ENCODE measurements at places on chromosomes 7 and 10.
A peak's percentile ranks its signal among the peaks of the same experiment; 100 is the strongest.

DNA sequence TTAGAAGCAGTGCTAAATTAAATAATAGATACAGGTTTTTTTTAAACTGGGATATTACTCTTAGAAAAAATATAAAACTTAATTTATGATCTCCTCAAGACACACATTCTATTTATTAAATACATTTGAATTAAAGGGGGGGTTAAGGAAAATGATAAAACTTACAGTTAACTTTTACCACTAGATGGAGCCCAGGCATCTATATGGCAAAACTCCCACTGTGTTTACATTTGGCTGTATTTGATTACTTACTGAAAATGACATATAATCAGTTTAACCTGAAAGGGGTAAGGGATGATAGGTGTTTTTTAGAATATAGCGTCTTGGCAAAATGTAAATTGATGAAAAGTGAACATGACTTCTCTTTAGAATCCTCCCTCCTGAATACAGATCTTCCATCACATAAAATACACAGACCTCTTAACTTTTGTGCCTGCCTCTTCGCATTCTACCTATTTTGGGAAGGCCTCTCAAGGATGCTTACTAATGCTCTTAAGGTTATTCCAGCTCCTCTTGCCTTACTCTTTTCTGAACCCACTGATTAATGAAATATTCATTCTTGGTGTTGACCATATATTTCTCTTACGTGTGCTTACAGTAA lies 235.7 kb downstream of the AGMO start:
- DNase-seq, result peak; percentile 6

DNA sequence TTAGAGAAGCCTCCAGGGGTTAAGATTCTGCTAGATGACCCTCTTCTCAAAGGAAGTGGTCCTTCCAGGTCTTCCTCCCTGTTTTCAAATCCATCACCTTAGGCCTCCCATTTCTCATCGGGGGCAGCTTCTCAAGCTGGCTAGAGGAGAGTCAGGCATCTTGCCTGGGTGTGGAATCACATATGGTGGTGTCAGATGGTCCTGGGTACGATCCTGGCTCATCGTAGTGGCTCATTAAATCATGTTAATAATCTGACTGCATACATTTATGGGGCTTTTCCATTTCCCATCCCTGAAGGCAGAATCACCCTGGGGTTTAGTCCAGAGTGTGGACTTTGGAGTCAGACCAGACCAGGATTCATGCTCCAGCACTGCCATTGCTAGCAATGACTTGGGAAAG lies 132.6 kb downstream of the RPS24 start:
- DNase-seq, result no peak

DNA sequence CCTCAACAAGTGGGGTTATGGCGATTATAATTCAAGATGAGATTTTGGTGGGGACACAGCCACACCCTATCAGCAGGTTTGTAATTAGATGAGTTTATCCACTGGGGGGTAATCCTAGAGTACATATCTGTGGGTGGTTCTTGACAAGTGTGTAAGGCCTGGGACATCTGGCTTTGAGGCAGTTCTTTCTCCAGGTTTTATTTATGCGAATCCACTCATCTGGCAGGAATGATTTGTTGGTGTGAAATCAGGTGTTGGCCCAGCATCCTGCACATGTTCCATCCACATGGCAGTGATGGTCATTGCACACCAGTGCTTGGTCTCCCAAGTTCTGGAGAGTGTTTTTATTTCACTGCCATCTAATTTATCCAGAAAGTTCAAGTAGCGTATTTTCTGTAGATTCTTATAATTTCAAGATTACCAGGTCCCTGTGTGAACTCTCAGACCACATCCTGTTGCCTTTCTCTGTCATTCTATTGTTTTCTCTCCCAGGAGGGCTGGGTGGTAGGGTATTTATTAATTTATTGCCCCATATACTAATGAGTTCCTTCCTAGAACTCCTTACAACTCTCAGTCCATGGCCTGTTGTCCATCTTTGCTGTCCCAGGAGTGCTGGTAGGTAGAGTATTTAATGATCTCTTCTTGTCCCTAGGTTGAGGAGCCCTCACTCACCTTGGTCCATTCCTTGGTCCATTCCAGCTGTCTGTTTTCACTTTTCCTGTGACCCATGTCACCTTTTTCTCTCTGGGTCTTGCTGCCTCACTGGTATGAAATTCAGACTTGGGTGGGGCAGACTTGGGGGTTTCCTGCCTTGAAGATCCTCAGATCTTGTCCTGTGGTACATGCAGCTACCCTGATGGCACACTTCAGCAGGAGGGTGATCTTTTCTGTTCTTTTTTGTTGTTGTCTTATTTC lies 10.4 kb downstream of the RALA start:
- DNase-seq, result no peak

GRCh38 chr7:78413568-78413967 lies 615.0 kb downstream of the PHTF2 start:
- DNase-seq, result no peak

DNA sequence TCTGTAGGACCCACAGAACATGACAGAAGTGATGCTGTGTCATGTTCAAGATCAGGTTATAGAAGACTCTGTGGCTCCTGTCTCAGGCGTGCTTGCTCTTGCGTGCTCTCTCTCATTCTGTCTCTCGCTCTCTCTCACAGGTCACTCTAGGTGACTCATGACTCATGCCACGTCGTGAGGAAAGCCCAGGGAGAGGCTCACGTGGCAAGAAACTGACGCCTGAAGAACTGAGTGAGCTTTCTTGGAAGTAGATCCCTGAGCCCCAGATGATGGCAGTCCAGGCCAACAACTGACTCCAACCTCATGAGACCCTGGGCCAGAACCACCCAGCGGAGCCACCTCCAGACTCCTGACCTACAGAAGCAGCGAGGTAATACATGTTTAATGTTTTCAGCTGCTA lies 103.3 kb downstream of the DNMBP start:
- no peak for DNase-seq

DNA sequence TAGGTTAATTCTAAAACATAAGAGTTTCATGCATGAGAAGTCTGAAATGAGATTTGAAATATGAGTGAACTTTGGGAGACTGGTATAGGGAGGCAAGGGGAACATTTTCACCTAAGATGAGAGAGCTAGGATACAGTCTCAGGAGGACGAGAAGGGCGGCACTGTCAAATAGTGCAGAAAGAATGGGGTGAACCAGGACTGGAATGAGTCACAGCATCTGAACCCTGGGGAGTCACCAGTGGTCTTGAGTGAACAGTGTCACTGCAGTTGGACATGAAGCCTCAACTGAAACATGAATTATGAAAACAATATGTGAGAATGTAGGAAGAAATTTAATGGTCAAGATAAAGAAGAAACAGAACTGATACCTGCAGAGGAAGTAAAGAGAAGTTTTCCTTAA lies 33.8 kb downstream of the GNG11 start:
- no peak for DNase-seq

DNA sequence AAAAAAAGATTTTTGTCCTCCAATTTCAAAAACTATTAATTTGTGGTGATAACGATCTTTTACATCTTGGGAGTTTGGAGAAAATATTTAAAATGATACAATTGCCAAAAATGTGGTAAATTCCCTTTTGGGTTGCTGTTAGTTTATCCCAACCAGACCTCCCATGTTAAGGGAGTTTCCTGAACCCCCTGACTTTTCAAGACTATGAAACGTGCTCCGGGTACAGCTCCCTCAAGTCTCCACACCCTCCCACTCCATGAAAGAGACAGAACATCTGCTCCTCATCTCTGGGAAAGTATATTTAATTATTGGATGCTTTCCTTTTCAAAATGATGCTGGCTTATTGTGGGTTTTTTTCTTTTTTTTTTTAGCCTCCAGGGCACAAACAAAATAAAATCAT lies 534.6 kb upstream of the NRP1 start:
- DNase-seq, result no peak

- no peak for DNase-seq
Measured at GRCh38 chr10:78577712-78578111, 491.1 kb upstream of the ZMIZ1 start.

- no peak for DNase-seq
Measured at GRCh38 chr10:34731885-34732701, 83.0 kb downstream of the PARD3 start.

DNA sequence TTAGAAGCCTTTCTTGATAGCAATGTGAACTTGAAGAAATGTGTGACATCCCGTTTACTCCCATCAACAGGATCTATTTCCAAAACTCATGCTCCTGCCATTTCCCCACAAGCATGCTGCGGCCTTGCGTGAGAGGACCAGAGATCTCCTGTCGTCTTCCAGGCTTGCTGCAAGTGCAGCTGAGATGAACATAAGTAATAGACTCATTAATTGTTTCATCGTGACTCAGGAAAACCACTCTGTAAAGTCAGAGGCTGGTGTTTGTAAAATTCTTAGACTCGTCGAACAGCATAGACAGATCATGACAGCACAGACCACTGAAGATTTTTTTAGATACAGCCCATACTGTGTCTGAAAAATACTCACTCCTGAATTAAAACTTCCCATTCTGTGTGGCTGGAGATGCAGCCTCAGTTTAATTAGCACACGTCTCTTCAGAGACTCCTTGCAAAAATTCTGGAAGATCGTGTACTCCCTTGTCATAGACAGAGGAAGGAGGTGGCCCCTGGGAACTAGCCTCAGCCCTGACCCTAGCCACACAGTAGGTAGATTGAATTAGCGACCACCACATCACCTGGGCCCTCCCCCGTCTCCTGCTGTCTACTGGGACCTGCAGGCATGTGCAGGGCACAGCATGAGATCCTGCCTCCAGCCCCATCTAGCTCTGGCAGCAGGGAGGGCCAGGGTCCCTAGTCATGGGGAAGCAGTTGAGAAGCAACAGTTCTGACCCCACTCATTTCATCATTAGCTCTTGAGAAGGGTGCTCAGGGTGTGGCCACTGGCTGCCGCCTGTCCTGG lies 226.0 kb downstream of the CELF2 start:
- DNase-seq, result no peak

DNA sequence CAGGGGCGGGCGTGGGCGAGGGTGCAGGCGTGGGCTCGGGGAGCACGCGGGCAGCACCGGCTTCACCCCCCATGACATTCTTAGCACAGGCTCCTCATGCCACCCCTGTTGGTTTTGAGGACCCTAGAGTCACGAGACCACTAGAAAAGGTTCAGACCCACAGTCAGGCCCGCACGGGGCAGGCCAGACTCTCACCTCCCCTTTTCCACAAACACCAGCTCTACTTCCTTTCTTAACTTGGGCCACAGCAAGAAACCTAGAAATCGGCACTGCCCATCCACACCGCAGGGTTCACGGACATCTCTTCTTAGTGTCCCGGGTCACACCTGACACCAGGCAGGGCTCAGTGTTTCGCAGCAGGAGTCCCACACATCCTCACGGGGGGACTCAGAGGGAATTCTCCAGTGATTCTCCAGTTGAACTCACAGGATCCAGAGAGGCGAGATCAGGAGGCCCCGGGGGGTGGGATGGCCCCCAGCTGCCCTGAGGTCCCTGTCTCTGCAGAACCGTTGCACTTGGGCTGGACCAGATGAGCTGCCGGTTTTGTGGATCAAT lies 52.0 kb downstream of the JAKMIP3 start:
- DNase-seq, result no peak

GRCh38 chr7:5349437-5350173 lies 66.9 kb downstream of the SLC29A4 start:
- DNase-seq, result no peak

- DNase-seq, result no peak
Measured at GRCh38 chr7:100509231-100509630, 25.5 kb downstream of the NYAP1 start.

DNA sequence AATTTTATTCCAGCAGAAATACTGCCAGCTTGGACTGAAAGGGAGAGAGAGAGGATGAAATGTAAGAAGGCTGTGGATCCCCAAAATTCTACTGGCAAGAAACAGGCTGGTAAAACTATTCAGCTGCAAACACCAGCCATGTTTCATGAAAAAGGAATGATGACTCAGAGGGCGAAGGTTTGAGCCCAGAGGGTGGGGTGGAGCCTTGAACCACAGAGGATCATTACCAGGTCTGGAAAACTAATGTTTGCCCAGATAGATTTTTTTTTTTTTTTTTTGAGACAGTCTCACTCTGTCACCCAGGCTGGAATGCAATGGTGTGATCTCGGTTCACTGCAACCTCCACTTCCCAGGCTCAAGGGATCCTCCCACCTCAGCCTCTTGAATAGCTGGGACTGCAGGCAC lies 41.7 kb upstream of the NRF1 start:
- DNase-seq, result no peak

- no peak for DNase-seq
Measured at GRCh38 chr7:121195874-121196273, 132.9 kb upstream of the WNT16 start.

- DNase-seq, result no peak
Measured at GRCh38 chr7:12066004-12066403, 145.1 kb upstream of the TMEM106B start.

DNA sequence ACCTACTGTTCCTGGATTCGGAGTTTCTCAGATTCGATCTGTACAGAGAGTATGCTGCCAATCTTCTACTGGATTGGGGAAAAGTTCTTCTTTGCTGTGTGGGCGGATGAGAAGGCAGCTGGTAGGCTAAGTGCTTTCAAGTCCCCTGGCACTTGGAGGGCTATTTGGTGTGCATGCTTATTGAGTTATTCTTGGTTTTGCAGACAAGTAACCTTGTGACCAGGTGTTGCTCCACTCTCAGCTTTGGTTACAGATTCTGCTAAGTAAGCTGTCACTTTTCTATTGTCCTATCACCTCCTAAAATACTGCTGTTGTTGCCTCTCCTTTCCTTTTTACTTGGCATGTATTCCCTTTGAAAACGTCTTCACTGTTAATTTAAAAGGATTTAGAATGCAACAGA lies 1375.1 kb upstream of the LRRTM3 start:
- no peak for DNase-seq

DNA sequence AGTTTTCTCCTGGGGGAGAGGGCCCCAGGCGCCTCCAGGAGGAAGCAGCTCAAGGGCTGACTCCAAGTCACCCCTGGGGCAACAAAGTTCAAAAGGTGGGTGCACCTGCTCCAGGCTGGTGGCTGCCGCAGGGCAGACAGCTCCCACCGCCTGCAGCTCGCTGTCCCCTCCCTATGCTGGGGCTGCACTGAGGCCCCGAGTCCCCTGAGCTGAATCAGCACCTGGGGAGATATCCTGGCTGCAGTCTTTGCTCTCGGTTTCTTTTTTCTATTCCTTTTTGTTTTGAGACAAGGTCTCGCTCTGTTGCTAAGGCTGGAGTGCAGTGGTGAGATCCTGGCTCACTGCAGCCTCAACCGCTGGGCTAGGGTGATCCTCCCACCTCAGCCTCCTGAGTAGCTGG lies 183.4 kb downstream of the DNAJB6 start:
- DNase-seq, result no peak
